Ecto neural progenitor cell (in vitro differentiated cells): ENCODE measurements at places on chromosomes 11 and 22.

GRCh38 chr22:39623603-39624500, 53.3 kb downstream of the CACNA1I start:
- DNase-seq, result peak; percentile 64

DNA sequence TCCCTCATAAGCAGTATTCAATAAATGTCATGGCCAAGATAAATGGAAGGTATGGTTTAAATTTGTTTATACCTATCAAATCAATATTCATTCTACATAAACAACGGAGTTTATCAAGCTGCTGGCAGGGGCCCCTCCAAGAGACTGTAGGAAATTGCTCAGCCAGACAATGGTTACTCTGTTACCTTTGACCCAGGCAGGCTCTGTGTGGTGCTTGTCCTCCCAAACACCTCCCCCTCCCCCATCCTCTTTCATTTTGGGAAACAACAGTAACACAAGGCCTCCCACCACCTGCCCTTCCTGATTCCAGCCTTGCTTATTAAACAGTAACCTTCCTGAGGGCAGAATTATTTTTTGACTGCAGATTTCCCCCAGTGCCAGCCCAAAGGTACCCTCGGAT, 10.5 kb upstream of the ZBTB16 start:
- no peak for DNase-seq

- DNase-seq, result no peak
Measured at GRCh38 chr11:35009191-35009943, 92.9 kb downstream of the PDHX start.

GRCh38 chr11:117286588-117286987, 4.6 kb upstream of the BACE1-AS start:
- no peak for DNase-seq

DNA sequence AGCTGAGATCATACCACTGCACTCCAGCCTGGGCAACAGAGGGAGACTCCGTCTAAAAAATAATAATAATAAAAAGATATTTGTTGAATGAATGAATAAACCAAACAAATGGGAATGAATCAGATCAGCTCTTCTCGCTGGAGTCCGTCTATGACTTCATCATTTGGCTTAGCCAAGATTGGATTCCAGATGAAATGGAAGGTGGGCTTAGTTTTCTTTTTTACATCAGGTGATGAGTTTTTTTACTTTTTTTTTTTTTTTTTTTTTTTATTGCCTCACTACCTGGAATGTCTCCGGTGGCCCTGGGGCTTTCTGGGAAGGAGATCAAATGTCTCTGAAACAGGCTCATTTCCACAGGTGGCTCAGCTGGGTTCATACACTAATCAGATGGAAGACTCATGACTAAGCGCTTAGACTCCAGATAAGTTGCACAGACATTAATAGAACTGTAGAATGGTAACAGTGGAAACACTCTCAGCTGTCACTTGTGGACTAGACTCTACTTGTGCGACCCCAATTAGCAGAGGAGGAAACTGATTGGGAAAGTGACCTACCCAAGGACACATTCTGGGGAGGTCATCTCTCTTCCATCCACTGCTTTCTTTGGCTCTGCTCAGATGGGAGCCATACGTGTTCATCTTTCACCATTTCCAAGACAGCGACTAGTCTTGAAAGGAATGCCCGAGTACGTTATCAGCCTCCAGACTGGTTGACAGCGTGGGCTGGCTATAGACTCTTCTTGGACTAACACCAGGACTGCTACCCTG, 20.5 kb upstream of the RBFOX2 start:
- no peak for DNase-seq

GRCh38 chr11:133987171-133987570, 30.4 kb upstream of the IGSF9B start:
- DNase-seq, result no peak

DNA sequence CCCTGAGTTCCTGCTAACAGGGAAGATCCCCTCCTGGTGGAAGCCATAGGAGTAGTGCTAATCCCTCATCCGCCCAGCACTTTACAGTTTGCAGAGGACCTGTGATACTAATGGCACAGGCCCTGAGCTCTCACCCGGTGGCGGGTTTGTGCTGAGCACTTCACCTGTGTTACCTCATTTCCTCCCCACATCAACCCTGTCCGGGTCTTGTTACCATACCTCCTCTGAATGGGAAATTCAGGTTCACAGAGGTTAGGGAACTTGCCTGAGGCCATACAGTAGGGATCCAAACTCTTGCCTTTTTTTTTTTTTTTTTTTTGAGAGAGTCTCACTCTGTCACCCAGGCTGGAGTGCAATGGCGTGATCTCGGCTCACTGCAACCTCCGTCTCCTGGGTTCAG, 25.2 kb downstream of the CAPN1 start:
- DNase-seq, result peak; percentile 38

DNA sequence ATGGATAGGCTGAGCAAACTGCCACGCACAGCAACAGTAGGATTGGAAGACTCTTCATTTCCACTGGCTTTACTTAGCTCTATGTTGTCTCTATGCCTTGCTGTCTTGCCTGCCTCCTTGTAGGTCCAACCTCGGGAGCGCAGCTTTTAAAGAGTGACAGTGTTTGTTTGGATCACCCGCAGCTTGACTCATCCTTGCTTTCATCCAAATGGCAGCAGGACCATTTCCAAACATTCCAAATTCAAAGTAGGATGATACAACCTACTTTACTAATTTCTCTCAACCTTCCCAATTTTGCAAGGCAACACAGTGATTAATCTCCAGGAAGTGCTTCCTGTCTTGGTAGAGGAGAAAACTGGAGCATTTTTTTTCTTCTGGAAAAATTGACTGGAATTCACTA, at the start of gene MMP3:
MMP3 (minus strand) TSS at position 121 of the 400 bp plus-strand sequence; CDS start at position 58, 63 bp downstream.
- DNase-seq, result no peak

DNA sequence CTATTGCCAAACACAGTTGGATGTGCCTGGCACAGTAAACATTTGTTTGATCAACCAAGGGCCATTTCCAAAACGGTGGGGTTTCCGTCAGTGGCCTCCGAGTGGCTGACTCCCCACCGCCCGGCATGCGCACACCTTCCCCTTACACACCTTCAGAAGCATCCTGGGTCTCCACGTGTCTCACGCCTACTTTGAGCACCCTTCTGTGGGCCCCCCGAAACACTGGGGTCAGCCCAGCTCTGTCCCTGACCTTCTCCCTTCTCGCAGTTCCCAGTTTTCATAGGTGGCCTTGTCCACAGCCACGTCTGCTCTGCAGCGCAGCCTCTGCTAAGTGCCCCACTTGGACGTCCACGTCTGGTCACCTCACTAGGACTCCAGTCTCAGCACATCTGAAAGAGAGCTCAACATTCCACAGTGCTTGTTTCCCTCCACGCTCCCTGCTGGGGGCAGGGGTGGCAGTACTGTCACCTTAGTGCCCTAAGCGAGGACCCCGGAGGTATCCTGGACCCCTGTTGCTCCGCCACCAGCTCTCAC, 13.2 kb upstream of the SHANK2 start:
- no peak for DNase-seq

DNA sequence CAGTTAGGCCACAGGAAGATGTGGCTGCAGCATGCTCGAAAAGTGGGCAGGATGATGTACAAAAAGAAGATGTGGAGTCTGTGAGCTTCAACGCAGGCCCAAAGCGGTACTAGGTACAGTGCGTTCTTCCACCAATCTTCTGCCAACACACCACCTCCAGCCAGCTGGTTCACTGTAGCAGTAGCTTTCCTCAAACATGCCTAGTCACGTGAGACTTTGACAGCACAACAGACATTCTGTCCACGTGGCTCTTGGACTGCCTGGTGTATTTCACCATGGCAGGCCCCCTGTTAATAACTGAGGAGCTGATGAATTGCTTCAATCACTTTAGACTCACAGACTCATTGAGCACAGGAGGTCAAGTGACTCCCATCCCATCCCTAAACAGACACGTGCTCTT, 14.1 kb downstream of the SYN3 start:
- no peak for DNase-seq
